Chondrocyte (in vitro differentiated cells): ENCODE measurements at places on chromosomes 11 and 22. TPM values are rescaled to one million over a fixed set of nuclear protein-coding genes. Genes with fewer than 3 reads are reported as not detected.

GRCh38 chr11:68312117-68312779, at the start of gene LRP5:
LRP5 (plus strand) TSS chr11:68312591; CDS start chr11:68312715, 124 bp downstream.
- no peak for DNase-seq
- peak within 1 kb of the TSS; percentile 89 for H3K4me3 ChIP-seq
- H3K4me1 ChIP-seq, result peaks cover 38% of the 10 kb centered on the region
- no peaks in the 10 kb centered on the region for H3K36me3 ChIP-seq
- peak within 1 kb of the TSS; percentile 89 for H3K27ac ChIP-seq
- no peaks in the 10 kb centered on the region for H3K27me3 ChIP-seq

GRCh38 chr11:2303627-2304505, 2.1 kb downstream of the TSPAN32 start:
- peaks cover 13% of the 10 kb centered on the region for H3K4me1 ChIP-seq
- no peak overlapping the region for H3K4me3 ChIP-seq

DNA sequence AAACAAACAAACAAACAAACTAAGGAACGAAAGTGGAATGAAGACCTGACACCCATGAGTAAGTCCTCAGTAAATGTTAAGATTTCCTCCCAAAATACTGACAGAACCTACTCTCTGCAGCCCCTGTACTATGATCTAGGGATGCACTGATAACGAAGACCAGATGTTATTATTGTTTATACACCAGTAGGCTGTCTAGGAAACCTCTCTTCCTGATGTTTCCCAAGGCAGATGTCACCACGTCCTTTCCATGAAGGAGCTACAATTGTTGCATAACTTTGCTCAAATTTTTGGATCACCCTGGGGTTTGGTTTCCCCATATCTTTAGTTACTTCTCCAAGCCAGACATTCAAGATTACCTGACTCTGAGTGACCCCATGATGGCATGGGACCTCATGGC, 340.7 kb downstream of the MIAT start:
- no peaks in the 10 kb centered on the region for H3K4me1 ChIP-seq
- no peak overlapping the region for H3K4me3 ChIP-seq
- H3K27me3 ChIP-seq, result no peaks in the 10 kb centered on the region
- H3K27ac ChIP-seq, result no peak overlapping the region
- no peak for DNase-seq
- no peaks in the 10 kb centered on the region for H3K36me3 ChIP-seq

GRCh38 chr11:75334402-75334891, 17.0 kb downstream of the ARRB1 start:
- H3K27me3 ChIP-seq, result no peaks in the 10 kb centered on the region
- H3K4me1 ChIP-seq, result peaks cover 44% of the 10 kb centered on the region
- no peak overlapping the region for H3K4me3 ChIP-seq
- H3K36me3 ChIP-seq, result peaks cover 2% of the 10 kb centered on the region

GRCh38 chr22:39482768-39483167, 19.3 kb upstream of the MIEF1 start:
- no peaks in the 10 kb centered on the region for H3K27me3 ChIP-seq
- no peaks in the 10 kb centered on the region for H3K4me1 ChIP-seq
- H3K27ac ChIP-seq, result no peak overlapping the region
- DNase-seq, result no peak
- H3K4me3 ChIP-seq, result no peak overlapping the region

DNA sequence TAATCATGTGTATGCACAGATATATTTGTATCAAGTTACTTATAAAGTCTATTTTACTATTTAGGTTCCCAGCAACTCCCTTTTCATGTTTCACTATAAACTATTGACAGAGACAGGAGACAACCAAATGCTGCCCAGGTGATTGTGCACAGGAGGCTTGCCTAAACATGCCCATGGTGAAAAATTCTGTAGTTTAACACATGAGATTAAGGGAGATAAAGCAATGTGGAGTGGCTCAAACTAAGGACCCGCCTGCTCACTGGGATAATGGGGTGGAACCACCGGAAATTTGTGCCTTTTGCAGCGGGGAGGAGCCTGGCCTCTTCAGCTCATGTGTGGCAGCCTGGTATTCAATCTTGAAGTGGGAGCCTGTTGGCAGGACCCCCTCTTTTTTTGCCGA, 459.5 kb upstream of the CNTN5 start:
- peak; percentile 15 for DNase-seq
- H3K4me1 ChIP-seq, result no peaks in the 10 kb centered on the region
- H3K27ac ChIP-seq, result no peak overlapping the region
- peaks cover 6% of the 10 kb centered on the region for H3K27me3 ChIP-seq

The ARHGEF17 gene
- total RNA-seq, result 82.4 to 114 TPM (median 113 TPM) in 3 replicates

The PNPLA5 gene
- total RNA-seq, result not detected in 3 replicates

The LIMK2 gene
- total RNA-seq, result 54.4 to 91.0 TPM (median 58.6 TPM) in 3 replicates

The PRR33 gene
- total RNA-seq, result not detected in 3 replicates
